ENCODE measurements at places on chromosomes 1 and 21.

DNA sequence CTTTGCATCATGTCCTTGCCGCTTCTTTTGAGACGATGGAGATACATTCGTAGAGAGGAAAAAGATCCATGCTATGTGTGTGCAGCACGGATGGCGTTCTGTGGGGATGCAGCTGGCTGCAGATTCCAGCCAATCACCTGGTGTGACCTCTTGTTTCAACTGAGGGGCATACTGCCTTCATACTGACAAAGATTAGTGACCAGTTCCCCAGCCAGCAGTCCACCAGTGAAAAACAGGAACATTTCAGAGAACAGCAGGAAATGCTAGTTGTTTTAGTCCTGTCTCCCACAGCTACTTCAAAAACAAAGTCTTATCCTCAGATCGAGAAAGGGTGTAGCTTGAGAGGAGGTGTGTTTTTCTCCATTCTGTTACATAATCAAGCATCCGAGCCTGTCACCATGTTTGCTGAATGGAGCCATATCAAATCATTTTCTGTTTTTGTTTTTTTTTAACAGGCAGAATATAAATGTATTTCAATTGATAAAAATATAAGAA, 255.7 kb upstream of the FMN2 start:
- no peak for DNase-seq

- DNase-seq: no peak
These were observed 107.0 kb downstream of the RHOU start for GRCh38 chr1:228842094-228842775.

GRCh38 chr1:7942214-7942921, 1.7 kb upstream of the TNFRSF9 start:
- no peak for DNase-seq

- DNase-seq: no peak
These were observed 75.0 kb upstream of the MACF1 start for GRCh38 chr1:39129514-39129913.

GRCh38 chr1:161885003-161885402, 118.9 kb downstream of the ATF6 start:
- no peak for DNase-seq

GRCh38 chr1:28807046-28807445, 4.9 kb upstream of the OPRD1 start:
- DNase-seq: no peak

GRCh38 chr21:16194095-16194787, 464.5 kb downstream of the USP25 start:
- DNase-seq: no peak

DNA sequence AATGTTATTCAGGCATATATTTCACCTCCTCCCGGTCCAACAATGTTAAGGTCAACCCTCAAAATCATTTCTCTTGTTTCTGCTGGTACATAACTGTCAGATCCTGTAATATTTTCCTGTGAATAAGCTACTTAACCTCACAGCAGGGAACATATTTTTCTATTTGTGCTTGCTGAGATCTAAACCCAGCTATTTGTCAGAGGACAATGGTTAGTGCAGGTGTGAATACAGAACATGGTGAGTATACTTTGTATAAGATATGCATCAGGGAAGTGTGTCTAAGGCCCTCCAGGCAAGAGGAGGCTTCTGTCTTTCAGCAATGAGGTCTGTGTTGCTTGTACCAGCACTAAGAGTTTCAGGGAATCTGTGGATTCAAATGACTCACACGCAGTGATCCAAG, 970.6 kb downstream of the NCAM2 start:
- no peak for DNase-seq

DNA sequence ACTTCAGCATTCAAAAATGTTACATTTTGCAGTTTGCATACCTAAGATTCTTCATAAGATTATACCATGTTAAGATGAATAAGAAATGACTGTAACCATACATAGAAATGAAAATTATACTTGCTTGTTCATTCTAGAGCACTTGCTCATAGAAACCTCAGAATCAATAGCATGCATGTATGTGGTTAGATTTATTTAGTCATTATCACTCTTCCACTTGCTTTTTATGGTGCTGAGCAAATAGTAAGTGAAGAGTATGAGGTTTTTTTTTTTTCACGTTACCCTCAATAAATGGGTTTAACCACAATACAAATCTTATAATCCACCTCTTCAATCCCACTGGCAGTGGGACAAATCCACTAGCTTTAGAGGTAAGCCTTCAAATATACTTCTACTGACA, 84.7 kb downstream of the LRRC53 start:
- DNase-seq: no peak

DNA sequence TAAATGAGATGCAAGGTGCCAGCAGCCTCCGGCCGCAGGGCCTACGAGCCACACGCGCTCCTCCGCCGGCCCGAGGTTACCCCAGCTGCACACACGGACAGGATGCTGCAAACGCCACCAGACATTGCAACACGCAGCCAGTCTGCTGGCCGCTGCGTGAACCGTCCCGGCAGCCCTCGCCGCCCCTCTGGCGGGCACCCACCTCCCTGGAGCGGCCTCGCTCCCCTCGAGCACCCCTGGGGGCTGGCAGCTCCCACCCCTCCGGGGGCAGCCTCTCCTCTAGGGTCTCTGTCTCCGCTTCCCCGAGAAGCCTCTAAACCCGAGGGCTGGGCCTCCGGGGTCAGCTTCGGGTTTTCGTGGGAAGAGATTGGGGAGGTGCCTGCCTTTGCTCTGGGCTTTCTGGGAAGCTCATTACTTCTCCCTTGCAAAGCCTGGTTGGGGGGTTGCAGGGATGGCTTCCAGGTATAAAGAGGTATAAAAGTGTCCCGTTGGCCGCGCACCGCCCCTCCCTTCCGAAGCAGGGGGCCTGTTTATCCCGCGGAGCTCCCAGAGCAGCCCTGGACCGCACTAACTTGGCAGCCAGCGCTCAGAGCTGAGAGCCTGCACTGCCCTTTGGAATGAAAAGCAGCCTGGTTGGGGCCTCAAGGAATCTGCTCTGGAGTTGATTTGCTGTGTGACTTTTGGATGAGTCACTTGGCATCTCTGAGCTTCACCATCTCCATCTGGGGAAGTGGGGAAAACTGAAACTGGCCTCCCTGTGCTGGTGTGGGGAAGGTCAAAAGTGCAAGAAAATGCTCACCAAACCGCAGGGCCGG, 21.8 kb downstream of the DHRS3 start:
- peak; percentile 56 for DNase-seq

DNA sequence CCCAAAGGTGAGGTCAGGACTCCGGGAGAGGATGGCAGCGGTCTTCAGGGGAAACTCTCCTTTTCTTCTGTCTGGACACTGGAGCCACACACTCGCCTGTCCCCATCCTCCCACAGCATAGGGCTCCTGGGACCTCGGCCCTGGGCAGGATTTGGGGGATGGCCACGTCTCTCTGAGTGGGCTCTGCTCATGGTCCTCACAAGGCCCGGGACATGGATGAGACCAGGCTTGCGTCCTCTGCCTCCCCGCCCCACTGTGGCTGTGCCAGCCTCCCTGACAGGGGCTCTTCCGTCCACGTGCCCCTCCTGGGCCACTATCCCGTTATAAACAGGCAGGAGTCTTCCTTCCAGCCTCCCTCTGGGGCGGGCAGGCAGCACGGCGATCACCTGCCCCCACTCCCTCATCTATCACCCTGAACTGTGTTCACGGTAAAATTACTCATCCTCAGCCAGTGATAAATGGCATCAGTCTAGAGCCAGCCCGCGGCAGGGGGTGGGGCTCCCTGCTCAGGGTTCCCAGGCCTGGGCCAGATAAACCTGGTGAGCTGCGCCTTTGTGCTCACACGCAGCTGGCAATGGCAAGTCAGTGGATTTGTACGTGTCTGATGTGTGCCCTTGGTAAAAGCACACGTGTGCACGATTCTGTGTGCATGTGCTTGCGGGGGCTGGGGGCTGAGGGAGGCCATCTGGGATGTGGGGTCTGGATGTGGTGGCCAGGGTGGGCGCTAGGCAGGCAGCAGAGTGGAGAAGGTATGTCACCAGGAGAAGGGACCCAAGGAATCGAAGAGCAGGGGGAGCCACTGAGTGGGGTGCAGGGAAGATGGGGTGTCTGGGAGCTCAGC, 12.6 kb upstream of the SAMD11 start:
- no peak for DNase-seq

DNA sequence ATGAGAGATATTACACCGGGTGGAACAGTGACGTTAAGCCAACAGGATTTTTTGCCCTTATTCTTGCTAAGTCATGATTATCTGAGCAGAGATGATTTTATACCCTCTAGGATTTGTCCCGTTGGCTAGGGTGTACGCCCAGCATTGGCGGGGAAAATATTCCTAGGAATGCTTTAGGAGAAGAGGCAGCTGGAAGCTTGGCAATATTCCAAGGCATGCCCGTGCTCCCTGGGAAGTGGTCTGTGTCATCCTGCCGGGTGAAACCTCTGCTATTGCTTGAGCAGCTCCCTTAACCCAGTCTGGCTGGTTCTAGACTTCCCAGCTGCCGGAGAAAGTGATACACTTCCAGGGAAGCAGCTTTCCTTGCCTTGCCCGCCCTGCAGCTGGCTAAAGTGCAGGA, 16.2 kb downstream of the CHRNB2 start:
- DNase-seq: no peak

GRCh38 chr1:4515727-4516289, 138.6 kb upstream of the AJAP1 start:
- DNase-seq: no peak

DNA sequence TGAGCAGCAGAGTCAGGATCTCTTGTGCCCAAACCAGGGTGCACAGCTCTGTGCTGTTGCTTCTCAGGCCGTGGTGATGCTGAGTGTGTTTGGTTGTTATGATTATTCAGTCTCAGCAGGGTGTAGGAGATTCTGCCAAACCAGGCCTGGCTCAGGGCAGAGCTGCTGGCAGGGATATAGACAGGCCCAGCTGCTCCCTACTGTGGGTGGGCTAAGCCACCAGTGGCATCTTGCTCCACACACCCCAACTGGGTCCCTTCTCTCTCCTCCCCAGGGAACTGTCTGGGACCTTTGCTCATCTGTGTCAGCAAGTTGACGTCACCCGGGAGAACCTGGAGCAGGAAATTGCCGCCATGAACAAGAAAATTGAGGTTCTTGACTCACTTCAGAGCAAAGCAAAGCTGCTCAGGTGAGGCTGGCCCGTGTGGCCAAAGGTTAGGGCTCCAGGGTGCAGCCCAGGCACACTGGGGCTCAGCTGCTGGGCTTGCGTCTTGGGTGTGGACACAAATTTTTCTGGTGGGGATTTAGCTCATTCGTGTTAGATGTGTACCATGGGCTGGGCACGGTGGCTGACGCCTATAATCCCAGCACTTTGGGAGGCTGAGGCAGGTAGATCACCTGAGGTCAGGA, 9.9 kb upstream of the MIIP start:
- no peak for DNase-seq

GRCh38 chr1:200535605-200536004, 84.9 kb downstream of the KIF14 start:
- DNase-seq: no peak

DNA sequence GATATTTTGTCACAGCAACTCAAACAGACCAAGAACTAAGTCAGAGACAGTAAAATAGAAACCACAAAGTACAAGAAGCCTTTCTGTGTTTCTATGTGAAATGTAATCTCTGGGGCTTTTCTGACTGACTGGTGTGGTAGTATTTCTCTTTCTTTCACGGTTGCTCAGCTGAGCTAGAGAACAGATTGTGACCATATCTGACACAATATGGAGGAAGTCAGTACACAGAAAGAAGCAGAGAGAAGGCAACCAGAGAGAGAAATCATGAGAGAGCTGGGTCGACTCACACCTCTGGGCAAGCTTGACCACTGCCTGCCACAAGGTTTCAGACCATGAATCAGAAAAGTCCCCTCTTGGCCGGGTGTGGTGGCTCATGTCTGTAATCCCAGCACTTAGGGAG, 208.9 kb upstream of the GREM2 start:
- DNase-seq: no peak

GRCh38 chr1:185062710-185063370, 17.5 kb downstream of the RNF2 start:
- DNase-seq: no peak

DNA sequence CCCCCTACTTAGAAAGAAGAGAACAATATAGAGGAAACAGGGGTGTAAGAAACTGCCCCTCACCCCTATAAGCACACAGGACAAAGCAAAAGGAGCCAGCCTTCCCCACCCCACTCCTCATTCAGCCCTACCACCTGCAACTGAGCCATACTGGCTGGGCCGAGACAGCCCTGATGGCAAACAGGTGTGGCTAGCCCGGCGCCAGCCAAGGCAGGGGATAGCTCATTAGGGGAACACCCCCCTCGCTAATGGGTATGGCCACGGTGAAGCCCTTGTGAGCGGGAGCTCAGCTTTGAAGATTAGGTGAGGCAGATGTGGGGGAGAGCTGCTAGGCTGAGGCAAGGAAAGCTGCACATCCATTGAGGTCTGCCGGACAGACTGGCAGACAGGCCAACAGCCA, 65.5 kb downstream of the ERI3 start:
- DNase-seq: no peak

- no peak for DNase-seq
These were observed 21.8 kb downstream of the PSMB2 start for GRCh38 chr1:35619237-35620121.

- no peak for DNase-seq
These were observed 201.0 kb upstream of the PTBP2 start for GRCh38 chr1:96520579-96520947.

DNA sequence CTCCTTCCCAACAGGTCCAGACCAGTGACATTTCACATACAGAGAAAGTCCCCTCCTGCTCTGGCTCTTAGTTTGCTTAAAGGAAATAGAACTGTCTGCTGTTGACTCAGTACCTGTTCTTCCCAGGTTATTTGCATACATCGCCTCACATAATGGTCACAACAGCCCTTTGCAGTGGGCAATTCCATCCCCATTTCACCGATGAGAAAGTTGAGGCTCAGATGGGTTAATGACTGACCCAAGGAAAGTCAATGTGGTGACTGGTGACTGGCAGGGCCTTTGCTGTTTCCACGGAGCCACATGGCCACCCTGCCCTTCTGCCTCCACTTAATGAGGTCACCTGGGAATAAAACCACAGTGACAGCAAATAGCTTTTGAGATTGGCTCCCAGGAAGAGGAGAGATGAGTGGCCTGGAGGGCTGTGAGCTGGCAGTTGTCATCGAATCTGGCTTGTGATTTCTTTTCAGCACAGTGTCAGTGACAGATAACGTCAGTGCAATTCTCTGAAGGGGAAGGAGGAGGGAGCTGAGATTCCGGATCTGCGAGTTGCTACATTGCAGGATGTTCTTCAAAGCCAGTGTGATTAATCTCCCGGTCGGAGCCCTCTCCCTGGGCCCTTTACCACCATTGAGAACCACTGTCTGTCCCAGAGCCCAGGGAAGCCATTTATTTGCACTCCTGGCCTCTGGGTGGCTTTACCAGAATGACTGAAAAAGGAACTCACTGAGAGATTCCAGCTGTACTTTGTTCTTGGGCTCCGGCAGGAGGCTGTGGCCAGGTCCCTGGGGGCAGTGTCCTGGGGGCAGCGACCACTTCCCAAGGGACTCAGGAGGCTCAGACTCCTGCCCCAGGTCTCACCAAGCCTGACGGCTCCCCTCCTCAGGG, 117.2 kb downstream of the CNIH3 start:
- no peak for DNase-seq

GRCh38 chr1:176950736-176951324, 213.7 kb downstream of the ASTN1 start:
- no peak for DNase-seq

- DNase-seq: no peak
These were observed 7.3 kb downstream of the MYBPH start for GRCh38 chr1:203168256-203168786.

Measured in GOT3 (cell line).